ENCODE measurements at places on chromosomes 6 and 20.

DNA sequence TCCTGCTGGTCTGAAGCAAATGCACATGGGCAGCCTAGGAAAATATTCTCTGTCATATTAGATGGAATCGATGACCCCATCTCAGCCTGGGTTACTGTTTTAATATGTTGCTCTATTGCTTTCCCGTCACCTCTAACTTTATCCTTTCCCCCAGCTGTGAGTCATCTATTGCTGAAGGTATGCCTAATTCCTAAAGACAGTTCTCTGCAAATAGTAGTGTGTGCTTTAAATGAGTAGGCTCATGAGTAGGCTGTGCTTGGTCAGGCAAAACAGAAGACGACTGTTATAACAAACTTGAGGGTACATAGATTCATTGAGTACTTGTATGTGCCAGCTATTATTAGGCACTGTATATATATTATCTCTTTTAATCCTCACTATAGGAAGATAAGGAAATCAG lies 47.2 kb downstream of the CTNNBL1 start:
- no peak for DNase-seq

- no peak for DNase-seq
Measured at GRCh38 chr6:7332090-7332745, 19.2 kb upstream of the SSR1 start.

DNA sequence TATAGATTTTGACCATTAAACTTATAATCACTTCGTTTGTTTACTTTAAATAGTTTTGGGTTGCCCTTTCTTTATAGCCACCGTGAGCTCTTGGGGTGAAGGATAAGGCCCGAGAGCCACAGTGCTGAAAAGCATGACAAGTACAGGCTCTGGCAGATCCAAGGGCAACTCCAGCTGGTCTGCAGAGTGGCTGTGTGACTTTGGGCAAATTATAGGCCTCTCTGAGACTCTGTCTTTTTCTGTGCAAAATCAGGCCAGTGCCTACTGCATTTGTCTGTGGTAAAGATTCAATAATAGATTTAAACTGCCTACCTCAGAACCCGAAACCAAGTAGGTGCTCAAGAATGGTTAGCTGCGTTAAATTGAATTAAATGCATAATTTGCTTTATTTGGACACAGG lies 511.3 kb downstream of the QKI start:
- no peak for DNase-seq

DNA sequence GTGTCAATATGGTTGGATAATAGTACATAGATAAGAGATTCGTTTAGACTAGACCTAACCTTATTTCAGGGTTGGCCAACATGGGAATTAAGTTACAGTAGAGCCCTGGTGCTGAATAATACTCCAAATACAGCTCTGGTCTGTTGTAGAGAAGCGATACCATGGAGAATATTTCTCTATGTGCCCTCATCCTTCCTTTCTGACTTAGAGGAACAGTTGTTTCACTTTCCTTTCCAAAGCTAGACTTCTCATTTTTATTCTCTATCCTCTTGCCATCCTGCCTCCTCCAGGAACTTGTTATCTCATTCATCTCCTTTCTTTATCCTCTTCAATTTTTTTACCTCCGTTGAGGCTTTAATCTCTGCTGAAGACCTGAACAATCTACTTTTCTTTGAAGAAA lies 68.9 kb downstream of the EDN1 start:
- no peak for DNase-seq

DNA sequence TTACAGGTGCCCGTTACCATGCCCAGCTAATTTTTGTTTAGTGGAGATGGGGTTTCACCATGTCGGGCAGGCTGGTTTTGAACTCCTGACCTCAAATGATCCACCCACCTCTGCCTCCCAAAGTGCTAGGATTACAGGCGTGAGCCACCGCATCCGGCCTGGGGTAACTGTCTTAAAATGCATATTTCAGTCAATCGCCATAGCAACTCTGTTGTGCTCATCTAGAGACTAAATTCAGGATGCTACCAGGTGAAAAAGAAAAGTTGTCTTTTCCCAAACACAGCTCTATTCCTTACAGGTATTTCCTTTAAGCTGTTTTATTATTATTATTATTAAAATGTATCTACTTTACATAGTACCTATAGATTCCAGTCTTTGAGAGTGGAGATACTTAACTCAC lies 66.6 kb downstream of the RNF182 start:
- no peak for DNase-seq

- DNase-seq = no peak
Measured at GRCh38 chr6:151109361-151109760, 130.4 kb upstream of the AKAP12 start.

DNA sequence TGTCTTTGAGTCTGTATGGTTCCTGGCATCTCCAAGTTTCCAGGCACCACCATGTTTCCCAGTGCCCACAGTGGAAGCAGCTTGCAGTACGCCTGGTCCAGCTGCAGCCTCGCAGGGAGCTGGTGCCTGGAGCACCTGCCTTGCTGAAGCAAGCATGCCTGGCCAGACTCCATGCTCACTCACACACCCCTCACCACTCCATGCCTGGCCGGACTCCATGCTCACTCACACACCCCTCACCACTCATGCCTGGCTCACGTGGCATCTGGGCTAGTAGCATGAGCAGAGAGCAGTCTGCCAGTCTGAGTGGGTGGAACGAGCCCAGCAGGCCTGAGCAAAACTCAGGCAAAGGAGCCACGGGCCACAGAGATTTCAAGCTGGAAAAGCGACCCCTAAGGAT lies 214.3 kb downstream of the TFAP2C start:
- no peak for DNase-seq

DNA sequence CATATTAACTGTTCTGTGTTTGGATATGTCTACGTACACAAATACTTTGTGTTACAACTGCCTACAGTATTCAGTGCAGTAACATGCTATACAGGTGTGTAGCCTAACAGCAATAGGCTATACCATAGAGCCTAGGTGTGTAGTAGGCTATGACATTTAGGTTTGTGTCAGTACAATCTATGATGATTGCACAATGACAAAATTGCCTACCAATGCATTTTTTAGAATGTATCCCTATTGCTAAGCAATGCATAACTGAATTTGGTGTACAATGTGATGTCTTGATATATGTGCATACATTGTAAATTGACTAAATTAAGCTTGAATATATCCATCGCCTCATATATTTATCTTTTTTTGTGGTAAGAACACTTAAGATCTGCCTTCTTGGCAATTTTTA lies 48.9 kb downstream of the C6orf118 start:
- no peak for DNase-seq

- DNase-seq = no peak
Measured at GRCh38 chr6:28371706-28372451, 22.1 kb downstream of the ZKSCAN3 start.

GRCh38 chr20:47578543-47578942 lies 76.9 kb downstream of the NCOA3 start:
- DNase-seq = no peak

GRCh38 chr20:9927224-9927623 lies 88.3 kb upstream of the PAK5 start:
- DNase-seq = no peak

DNA sequence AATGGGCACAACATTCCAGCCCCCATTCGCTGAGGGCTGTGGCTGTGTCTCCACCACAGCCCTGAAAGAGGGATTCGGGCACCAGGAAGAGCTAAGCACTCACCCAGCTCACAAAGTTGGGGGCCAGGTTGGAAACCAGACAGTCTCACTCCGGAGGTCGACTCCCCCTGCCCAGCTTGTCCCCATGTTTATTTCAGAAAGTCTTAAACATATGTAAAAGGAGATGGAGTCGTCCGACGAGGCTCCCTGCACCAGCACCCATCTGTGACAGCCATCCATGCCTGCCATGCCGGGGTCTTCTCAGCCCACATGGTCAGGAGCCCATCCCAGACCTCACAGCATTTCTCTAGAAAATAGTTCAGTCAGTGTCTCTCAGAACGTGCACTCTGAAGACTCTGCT lies 63.6 kb upstream of the STX16 start:
- no peak for DNase-seq

DNA sequence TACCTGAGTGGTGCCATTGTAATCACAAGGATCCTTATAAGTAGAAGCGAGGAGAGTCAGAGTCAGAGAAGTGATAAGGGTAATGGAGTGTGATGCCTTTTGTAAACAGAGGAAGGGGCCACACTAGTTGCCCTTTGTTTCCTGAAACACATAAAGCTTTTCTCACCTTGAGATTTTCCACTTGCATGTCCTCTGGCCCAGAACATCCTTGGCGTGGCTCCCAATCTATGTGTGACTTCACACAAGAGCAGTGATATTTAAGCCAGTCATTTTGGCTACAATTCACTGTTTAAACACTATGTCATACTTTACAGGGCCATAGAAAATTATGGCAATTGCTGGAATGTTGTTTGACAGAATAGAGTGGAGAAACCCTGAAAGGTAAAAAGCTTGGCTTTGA lies 121.2 kb upstream of the BTN3A2 start:
- no peak for DNase-seq

DNA sequence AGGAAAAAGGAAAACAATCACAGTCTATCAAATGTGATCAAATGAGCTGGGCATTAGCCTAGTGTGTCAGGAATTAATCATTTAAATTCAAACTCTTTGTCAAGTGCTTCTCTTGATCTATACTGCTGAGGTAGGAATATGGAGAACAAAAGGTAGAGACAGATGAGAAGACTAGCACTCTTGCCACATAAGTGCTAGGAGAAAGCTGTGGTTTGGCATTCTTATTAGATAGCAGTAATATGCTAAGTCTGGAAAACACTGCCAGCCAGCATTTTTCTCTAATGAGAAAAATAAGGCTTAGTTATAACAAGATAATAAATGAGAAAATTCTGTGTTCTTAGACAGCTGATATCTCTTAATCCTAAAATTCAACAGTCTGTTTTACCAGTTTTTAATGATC lies 38.9 kb downstream of the ORC3 start:
- peak; percentile 15 for DNase-seq

DNA sequence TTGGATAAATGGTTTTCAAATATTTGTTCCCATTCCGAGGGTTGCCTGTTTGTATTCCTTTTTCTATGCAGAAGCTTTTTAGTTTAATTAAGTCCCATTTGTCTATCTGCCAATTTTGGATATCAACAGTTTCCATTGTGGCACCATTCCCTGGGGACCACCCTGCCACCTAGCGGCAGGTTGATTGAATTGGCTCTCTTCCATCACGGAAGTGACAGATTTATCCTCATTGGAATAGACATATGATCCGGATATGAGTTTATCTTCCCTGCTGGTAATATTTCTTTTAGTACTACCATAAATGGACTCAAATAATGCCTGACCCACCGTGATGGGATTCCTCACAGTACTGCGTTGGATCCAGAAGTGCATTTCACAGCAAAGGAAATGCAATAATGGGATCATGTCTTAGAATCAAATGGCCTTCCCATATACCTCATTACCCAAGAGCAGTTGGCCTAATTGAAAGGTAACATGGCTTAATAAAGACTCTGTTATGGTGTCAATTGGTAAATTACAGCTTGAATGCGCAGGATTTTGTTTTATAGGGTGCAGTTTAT lies 327.0 kb downstream of the BMP2 start:
- no peak for DNase-seq

GRCh38 chr6:150783813-150784212 lies 81.7 kb upstream of the MTHFD1L start:
- no peak for DNase-seq

- no peak for DNase-seq
Measured at GRCh38 chr20:49214571-49214970, 4.6 kb upstream of the DDX27 start.

GRCh38 chr6:16331384-16332174 lies 93.2 kb downstream of the GMPR start:
- DNase-seq = peak; percentile 68

GRCh38 chr20:3744806-3745685 lies 12.6 kb downstream of the HSPA12B start:
- DNase-seq = peak; percentile 4

GRCh38 chr6:117538615-117539014 lies 56.1 kb downstream of the DCBLD1 start:
- no peak for DNase-seq

DNA sequence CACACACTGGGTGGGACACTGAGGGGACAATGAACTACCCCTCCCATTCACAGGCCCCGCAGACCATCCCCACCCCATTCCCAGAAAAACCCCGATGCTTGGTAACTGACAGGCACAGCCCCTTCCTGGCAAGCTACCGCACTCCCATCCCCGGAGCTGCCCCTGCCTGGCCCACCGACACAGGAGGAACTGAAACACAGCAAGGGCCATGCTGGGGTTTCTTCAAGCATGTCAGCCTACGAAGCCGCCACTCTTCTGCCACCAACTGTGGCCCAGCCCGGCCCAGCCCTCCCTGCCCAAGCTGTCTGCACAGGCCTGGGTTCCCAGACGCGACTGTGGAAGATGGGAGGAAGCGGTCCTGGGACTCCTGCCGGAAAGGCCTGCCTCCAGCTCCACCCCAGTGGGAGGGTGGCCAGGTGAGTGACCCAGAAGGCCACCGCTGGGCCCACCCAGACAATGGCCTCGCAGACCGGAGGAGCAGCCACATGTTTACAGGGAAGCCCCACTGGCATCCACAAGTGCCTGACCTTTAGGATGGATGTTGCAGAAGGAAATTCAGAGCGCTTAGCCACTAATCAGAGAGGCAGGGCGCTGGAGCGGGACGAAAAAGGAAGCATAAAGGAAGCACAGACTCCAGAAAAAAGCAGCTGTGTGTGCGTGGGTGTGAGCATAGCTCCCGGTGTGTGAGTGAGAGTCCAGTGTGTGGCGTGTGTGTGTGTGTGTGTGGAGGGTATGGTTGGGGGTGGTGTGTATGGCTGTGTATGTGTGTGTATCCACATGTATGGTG lies 91.6 kb downstream of the PRND start:
- DNase-seq = no peak

DNA sequence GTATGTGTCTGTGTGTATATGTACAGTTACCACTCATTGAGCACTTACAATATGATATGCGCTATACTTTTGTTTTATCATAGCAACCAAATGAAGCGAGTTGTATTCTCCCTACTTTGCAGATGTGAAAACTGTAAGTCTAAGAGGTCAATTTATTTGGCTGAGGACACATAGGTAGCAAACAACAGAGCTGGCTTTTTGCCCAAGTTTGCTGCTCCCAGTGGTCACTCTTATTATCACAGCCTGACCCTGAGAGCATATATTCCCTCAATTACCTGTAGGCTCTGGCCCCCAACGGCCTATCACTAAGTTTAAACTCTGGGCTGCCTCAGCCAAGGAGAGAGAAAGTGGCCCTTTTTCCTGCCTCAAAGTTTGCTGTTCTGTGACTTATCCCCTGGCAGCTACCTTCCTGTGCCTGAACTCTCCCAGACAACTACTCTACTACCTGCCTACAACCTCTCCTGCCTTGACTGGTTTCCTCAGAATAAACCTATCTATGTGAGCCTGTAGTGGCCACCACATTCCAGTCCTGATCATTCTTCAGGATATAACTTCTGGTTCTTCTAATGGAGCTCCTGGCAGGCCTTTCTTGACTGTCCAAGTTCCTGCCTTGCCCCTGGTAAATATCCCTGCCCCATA lies 221.8 kb downstream of the FRK start:
- no peak for DNase-seq

- DNase-seq = peak; percentile 23
Measured at GRCh38 chr20:46132705-46133120, 14.6 kb downstream of the CD40 start.

DNA sequence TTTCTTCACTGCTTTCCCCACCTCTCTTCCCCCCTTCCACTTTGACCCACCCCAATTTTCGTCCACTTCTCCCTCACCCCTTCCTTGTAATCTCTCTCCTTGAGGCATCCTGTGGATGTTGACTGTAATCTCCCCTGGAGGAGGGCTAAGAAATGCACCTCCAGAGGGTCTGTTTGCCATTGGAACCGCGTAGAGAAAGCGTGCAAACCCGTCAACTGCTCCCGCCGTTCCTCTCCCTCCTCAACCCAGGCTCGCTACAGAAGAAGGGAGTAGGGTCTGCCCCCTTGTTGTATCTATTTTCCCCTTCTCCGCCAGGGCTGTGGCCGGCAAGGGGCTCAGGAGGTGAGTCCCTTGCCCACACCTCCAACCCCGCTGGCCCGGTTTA lies 502 bp upstream of the HTR1E start:
- DNase-seq = no peak
